ENCODE measurements at places on chromosomes 1 and 21.
A peak's percentile ranks its signal among the peaks of the same experiment; 100 is the strongest.

DNA sequence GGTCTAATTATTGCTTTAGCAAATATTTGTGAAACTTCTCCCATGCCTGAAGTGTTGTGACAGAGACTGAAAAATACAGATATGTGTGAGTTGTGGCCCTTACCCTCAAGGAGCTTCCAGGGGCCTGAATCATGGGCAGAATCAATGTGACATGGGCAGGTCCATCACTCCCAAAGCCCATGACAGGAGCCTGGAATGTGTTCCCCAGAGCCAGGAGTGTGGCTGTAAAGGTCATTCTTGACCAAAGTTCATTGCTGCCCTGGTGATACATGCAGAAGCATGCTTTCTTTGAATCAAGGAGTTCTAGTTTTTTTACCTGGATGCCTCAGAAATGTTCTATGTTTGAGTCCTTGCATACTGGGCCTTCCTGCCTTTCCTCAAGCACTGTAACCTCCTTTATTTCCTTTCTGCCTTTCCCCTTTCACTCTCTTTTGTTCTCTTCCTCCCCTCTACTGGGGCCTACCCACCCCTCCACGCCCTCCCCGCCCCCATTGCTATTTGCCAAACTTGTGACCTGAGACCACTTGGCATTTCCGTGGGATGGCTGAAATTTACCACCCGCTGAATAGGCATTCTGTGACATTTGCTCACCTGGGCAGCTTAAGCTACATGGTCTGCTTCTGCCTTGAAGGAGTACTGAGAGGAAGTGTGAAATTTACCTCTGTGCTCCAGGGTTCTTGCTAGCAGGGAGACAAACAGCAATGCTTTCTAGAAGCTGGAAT is 19.7 kb downstream of the PBX1 start:
- no peak for DNase-seq

DNA sequence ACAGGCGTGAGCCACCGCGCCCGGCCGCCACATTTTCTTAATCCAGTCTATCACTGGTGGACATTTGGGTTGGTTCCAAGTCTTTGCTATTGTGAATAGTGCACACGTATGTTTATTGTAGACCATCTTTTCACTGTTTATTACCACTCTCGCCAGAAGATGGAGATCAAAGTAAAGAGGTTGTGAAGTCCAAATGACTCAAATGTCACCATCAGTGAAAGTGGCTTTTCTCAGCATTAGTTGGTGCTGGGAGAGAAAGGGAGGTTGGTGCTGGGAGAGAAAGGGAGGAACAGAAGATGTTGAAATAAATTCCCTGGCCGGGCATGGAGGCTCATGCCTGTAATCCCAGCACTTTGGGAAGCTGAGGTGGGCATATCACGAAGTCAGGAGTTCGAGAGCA is 10.4 kb upstream of the UHMK1 start:
- DNase-seq: no peak

DNA sequence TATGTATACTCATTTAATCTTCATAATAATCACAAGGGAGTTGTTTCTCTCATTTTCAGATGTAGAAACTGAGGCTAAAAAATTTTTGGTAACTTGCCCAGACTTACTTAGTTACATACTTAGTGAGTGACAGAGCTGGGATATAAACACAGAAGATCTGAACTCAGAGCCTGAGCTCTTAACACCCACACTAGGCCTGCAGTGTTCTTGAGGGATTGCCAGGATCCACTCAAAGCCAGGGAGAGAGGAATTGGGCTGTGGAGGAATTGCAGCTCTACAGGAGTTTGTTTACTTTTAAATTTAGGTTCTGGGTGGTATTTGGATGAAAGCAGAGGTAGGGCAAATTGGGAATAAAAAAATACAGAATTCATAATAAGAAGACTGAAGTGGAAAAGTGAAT is 515.1 kb upstream of the PLXNA2 start:
- no peak for DNase-seq

GRCh38 chr1:17873007-17873675 is 118.0 kb downstream of the ACTL8 start:
- DNase-seq: no peak

- DNase-seq: no peak
Measured at GRCh38 chr1:40703316-40703715, 11.8 kb downstream of the NFYC start.

DNA sequence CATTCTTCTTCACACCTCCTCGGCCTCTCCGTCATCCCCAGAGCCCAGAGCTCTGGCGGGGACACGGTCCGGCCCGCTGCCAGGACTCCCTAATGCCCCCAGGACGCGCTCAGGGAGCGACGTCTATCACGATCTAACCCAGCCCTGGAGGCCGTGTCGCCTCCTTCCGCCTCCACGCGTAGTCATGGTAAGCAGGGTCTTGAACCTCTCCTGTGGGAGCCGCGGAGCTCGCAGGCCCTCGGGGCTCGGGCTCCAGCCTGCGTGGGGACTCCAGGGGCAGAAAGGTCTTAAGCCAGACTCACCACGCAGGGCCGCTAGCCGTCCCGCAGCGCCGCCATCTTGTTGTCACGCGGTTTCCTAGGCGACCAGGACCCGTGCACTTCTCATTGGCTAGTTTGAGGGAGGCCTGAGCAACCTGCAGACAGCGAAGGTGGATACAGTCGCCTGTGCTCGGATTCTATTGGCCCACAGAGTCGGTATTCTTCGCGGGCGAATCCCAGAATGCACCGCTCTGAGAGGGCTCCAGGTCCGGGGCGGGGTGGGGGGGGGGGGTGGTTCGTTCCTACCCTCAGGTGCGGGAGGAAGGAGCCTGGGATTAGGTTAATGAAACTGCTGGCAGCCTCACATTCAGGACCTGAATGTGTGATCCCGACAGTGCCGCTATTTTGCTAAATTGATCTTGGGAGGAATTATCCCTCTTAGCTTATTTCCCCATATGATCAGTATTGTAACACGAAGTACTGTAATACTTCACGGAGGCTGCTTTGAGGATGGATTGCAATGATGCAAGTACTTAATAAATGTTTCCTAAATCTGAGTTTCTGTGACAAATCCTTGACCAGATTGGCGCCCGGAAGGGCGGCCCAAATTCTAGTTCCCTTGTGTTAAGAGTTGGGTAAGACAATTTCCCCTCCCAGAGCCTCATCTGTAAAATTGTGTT is at the start of gene UBXN11:
Gene UBXN11, minus strand, starts transcription at position 347 of the 940 bp plus-strand sequence. CDS start 3,753 bp downstream, outside the sequence.
- DNase-seq: peak; percentile 96

GRCh38 chr1:81954534-81955020 is 153.8 kb downstream of the ADGRL2 start:
- DNase-seq: no peak

GRCh38 chr1:92599184-92599583 is 112.5 kb upstream of the GFI1 start:
- no peak for DNase-seq

DNA sequence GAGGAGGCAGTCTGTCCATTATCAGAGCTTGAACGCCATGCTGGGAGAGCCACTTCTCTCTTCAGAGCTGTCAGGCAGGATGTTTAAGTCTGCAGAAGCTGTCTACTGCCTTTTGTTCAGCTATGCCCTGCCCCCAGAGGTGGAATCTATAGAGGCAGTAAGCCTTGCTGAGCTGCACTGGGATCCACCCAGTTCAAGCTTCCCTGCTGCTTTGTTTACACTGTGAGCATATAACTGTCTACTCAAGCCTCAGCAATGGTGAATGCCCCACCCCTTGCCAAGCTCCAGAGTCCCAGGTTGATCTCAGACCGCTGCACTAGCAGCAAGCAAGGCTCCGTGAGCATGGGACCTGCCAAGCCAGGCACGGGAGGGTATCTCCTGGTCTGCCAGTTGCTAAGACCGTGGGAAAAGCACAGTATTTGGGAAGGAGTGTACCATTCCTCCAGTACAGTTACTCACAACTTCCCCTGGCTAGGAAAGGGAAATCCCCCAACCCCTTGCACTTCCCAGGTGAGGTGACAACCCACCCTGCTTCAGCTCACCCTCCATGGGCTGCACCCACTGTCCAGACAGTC is 32.5 kb downstream of the RGS13 start:
- no peak for DNase-seq

DNA sequence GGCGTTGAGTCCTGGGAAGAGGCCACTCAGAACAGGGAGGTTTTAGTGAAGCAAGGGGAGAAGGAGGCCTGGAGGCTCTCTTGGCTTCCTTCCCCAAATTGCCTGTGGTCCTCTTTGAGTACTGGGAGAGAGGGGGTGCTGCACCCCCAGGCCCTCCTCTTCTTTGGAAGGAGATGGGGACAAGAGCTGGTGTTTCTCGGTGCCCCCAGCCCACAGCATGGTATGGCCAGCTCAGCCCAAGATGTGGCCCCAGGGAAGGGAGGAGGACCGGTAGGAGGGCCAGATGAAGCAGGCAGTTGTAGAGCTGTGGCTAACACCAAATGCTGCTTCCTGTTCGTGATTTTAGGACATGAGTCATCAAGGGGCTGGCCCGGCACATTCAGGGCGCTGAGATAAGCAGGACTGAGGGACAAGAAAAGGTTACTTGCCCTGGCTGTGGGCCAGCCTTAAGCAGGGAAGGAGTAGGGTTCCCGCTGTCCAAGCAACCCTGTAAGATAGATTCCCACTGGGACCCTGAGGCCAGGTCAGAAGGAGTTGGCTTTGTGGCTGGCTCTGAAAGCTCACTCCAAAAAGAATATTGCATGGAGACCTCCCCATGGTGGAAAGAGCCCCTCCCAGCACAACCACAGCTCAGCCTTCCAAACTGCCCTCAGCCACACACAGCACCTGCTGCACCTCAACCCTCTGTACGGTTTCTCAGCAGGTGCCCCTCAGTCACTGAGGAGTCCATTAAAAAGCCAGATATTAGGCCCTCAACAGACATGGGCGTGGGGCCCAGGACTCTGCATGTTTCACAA is 4.9 kb upstream of the TNFRSF1B start:
- peak; percentile 97 for DNase-seq

DNA sequence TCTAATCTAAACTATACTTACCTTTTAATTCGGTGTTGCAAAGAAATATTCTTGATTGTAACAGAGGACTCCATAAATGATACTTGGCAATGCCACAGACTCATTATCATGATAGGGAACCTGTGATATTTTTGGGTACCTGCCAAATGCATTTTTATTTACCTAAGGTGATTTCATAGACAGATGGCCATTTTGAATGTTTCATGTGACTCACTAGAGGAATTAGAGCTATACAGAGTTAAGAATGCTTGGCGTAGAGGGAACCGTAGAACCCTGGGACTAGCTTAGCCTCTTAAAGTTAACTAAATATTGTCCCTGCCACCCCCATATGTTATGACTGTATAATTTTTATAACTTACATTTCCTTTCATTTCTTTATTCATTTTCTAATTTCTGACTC is 136.1 kb downstream of the DISP1 start:
- DNase-seq: no peak

- DNase-seq: no peak
Measured at GRCh38 chr1:197521118-197521739, 253.2 kb downstream of the CRB1 start.

- peak; percentile 82 for DNase-seq
Measured at GRCh38 chr1:36083635-36084496, at the start of gene TEKT2. TSS of gene TEKT2 (plus strand) at chr1:36084094. CDS start at chr1:36084922, 828 bp downstream.

GRCh38 chr1:20739225-20739624 is 6.7 kb upstream of the SH2D5 start:
- DNase-seq: no peak

DNA sequence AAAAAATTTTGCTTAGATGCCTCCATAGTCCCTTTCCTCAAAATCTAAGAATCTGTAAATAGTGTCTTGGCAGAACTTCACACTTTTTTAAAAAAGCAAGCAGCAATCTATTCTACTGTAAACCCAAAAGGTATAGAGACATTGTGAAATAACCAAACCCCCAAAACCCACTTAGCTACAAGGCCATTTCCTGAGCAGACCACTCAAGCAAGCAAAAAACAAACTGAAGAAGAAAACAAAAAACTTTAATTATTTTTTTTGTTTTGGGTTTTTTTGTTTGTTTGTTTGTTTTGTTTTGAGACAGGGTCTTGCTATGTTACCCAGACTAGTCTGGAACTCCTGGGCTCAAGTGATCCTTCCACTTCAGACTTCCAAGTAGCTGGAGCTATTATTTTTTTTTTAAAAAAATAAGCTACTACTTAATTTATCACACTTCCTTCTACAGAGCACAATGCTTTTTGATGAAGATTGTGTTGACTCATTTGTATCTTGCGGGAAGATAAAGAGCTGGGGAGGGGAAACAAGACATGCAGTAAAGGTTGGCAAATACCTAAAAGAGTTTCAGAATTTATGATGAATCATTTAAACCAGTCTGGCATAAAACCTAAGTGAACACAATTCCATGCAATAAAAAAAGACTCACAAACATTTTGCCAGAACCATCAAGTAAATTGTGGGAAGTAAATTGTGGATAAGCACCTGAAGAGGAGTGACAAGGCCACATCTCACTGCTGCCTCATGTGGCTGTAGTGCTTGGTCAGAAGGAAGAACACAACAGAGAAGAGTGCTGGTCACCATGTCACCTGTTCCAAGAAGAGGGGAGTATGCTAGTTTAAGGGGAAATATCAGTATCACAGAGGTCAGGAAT is 2.7 kb upstream of the PTPN22 start:
- no peak for DNase-seq

All from posterior vena cava (tissue), 2 donors.